Fibroblast of mammary gland (primary cell): ENCODE measurements at places on chromosomes 5 and 9.

- peak; percentile 7 for DNase-seq
These were observed 27.4 kb downstream of the CENPK start for GRCh38 chr5:65535529-65535987.

GRCh38 chr5:150762211-150762610 is 3.4 kb upstream of the DCTN4 start:
- DNase-seq: peak; percentile 69

- DNase-seq: peak; percentile 81
These were observed 3.1 kb upstream of the FCHSD1 start for GRCh38 chr5:141654298-141654697.

DNA sequence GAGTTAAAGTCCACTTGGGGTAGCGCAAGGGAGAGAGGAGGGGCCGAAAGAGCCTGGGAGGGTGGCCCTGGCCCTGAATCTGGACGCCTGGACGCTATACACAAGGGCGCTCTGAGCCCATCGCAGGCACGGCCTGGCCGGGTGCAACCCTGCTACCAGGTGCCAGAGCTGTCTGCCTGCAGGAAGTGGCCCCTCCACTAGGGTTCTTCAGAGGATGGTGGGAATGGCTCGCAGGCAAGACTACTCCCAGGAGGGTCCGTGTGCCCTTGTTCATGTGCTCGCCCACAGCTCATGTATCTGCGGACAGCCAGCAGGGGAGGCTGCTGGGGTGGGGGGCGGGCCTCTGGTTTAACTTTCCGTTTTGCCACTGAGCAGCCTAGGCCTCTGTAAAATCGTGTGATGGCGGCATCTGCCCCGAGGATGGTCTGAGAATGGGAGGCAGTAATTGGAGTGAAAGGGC is 1.4 kb upstream of the NKD2 start:
- no peak for DNase-seq

- DNase-seq: no peak
These were observed 53.0 kb downstream of the NIM1K start for GRCh38 chr5:43244823-43245565.

GRCh38 chr5:43007246-43007910 is 32.7 kb downstream of the ANXA2R start:
- DNase-seq: peak; percentile 91

DNA sequence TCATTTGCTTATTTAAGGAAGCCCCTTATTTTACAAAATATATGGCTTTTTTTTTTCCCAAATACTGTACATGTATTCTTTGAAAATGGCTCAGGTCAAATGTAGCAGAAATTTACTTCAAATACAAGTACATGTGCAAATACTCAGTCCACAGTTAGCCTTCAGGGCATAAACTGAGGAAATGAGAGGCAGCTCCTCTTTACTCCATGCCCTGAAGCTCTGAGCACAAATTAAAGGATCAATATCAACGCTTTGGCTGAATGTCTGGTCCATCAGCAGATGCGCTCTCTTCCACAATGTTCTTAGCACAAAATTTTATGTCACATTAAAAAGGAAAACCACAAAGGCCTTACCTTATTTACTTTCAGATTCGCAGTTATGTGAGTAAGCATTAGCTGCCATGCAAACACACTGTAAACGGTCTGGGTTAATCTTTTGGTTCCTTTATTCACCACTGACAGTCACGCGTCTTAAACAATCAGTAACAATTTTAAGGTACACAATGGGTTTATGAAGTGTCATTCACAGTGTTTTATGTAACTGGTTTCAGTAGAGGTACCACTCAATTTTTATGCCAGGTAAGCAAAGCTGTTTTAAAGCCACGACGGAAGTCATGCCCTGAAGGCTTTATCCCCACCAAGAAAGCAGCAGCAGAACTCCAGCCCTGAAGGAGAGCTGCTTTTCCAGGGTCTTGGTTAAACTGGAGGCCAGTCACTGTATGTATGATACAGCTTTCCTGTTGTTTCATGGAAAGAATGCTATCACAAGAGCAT is 103.4 kb downstream of the OTULIN start:
- no peak for DNase-seq

GRCh38 chr5:146291421-146292074 is 47.1 kb upstream of the POU4F3 start:
- peak; percentile 62 for DNase-seq

GRCh38 chr9:89564346-89564878 is 40.4 kb upstream of the GADD45G start:
- DNase-seq: no peak

DNA sequence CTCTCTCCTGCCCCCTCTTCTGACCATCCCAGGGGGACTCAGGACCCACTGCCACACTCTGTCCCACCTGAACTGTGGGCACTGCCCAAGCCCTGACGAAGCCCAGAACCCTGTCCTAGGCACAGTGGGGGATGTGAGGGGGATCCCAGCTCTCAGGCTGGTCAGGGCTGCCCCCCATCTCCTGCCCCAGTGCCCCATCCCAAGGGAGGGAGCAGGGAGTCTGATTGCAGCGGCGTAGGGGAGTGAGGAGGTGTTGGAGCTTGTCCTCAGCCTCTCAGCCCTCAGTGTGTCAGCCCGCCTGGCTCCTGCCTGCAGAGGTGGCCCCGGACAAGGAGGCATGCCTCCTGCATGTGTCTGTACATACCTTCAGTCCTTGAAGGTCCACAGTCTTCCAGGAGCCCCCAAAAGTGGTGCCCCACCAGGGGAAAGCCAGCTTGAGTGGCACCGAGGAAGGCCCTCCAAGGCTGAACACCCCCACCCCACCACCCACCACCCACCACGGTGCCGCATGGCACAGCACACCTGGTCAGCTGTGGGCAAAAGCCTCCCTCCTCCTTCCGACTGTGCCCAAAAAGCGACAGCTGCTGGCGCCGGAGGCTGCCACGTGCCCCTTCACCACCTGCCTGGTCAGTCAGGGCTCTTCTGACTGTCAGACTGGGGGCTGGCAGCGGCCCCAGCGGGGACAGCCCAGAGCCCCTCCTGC is 930 bp downstream of the SARDH start:
- no peak for DNase-seq
